T-helper 2 cell treated with Interferon-gamma antibody and Interleukin-4, amounts not matched to agents 100 ng/mL and 5 ng/mL, for 36 hours (primary cell): ENCODE measurements at places on chromosomes 16 and 17. TPM values are rescaled to one million over a fixed set of nuclear protein-coding genes. Genes with fewer than 3 reads are reported as not detected.

The CRHR1 gene
- not detected in 2 replicates for total RNA-seq

The SLC9A5 gene
- 2.9 and 3.3 TPM in 2 replicates for total RNA-seq

The HS3ST3B1 gene
- total RNA-seq: 27.6 and 28.0 TPM in 2 replicates

The TEX19 gene
- 0.09 and 0.14 TPM in 2 replicates for total RNA-seq

The TBC1D3K gene
- not detected in 2 replicates for total RNA-seq

The CCDC40 gene
- total RNA-seq: not detected in 2 replicates

The C16orf74 gene
- 0.16 and 0.34 TPM in 2 replicates for total RNA-seq

The CCL1 gene
- 8.4 and 9.5 TPM in 2 replicates for total RNA-seq

The EVPLL gene
- total RNA-seq: not detected in 2 replicates

The CCDC78 gene
- total RNA-seq: 4.3 and 5.4 TPM in 2 replicates

The LGALS9C gene
- 5.8 and 6.3 TPM in 2 replicates for total RNA-seq

The CNTNAP4 gene
- total RNA-seq: not detected in 2 replicates

The STAT3 gene
- total RNA-seq: 105 and 109 TPM in 2 replicates

The BCL6B gene
- total RNA-seq: 0.36 and 0.39 TPM in 2 replicates

The POLR3K gene
- total RNA-seq: 48.5 and 49.1 TPM in 2 replicates

The ANKRD40CL gene
- not detected in 2 replicates for total RNA-seq

The TIGD7 gene
- 3.5 and 4.1 TPM in 2 replicates for total RNA-seq

The MTMR4 gene
- 57.3 and 59.7 TPM in 2 replicates for total RNA-seq

The MAP2K6 gene
- total RNA-seq: 10.0 and 10.7 TPM in 2 replicates

The RNU2-1 gene
- total RNA-seq: 6,630 and 6,735 TPM in 2 replicates

The EFCAB5 gene
- total RNA-seq: 0.52 and 1.6 TPM in 2 replicates

The SPHK1 gene
- 1.3 and 1.9 TPM in 2 replicates for total RNA-seq

The ADAD2 gene
- not detected in 2 replicates for total RNA-seq

The KIF2B gene
- not detected in 2 replicates for total RNA-seq

The SAMD14 gene
- total RNA-seq: 0.98 and 1.1 TPM in 2 replicates

The DPEP3 gene
- total RNA-seq: 0.14 TPM in 1 of 2 replicates, not detected in the other

The SLC35G6 gene
- not detected in 2 replicates for total RNA-seq

The GRB7 gene
- 0.16 and 0.41 TPM in 2 replicates for total RNA-seq

The BRD7 gene
- 73.6 and 88.4 TPM in 2 replicates for total RNA-seq

The TVP23B gene
- total RNA-seq: 30.3 and 32.4 TPM in 2 replicates

The OTOP3 gene
- not detected in 2 replicates for total RNA-seq

The PPY gene
- not detected in 2 replicates for total RNA-seq

The DNAI2 gene
- total RNA-seq: 0.36 and 0.50 TPM in 2 replicates
